ENCODE measurements at places on chromosomes 4 and X.
A peak's percentile ranks its signal among the peaks of the same experiment; 100 is the strongest.

DNA sequence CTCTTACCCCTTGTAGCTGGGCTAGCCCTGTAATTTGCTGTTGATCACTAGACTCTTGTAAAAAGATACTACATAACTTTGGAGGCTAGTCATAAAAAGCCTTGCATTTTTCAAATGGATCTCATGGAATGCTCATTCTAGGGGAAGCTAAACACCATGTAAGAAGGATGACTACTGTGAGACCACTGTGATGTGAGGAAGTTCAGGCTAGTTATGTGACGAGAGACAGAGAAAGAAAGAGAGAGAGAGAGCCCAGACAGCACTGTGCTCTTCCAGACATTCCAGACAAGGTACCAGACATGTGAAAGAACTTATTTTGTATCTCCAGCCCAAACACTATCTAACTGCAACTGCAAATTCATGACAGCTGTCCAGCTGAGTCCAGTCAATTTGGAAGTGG, 404.6 kb upstream of the PITX2 start:
- no peak for DNase-seq

DNA sequence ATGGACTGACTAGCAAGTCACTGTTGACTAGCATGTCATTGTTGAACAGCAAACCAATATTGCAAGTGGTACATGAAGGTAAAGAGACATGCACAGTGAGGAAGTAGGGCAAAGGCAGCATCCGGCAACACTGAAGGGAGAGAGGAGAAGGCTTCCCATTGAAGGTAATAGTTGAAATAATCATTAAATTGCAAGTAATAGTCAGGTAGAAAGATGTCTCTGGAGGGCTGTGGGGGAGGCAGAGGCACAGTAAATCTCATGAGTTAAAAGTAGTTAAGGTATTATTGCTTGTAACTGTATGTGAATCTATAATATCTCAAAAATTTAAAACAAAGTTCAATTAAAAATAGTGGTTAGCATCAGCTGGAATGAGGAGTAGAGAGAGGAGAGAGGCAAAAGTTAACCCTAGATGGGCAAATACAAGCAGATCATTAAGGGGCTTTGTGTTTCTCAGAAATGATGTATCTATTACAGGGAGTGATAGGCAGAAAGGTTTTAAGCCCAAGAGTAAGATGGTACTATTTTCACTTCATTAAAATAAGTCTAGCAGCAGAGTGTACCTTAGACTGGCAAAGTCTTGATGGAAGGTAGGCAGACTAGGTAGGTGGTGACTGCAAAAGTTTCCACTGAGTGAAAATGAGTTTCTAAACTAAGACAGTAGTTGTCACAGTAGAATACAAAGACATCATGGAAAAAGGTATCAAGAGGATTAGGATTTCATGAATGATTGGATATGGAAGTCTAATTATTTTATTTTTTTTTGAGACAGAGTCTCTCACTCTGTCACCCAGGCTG, 776.6 kb downstream of the RAB28 start:
- no peak for DNase-seq

DNA sequence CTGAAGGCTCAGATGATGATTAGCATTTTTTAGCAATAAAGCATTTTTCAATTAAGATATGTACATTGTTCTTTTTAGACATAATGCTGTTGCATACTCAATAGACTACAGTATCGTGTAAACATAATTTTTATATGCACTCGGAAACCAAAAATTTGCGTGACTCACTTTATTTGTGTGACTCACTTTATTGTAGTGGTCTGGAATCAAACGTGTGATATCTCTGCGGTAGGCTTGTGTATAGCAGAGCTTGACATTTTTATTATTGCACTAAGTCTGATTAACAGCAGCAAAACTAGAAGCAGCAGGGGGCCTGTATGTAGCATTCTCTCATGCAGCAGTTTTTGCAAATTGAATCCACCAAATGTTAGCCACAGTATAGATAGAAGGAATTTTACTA, 119.1 kb upstream of the PRDX4 start:
- DNase-seq = no peak

GRCh38 chr4:25441519-25442117, 64.6 kb downstream of the ANAPC4 start:
- no peak for DNase-seq

- peak; percentile 80 for DNase-seq
Measured at GRCh38 chrX:13688958-13689740, at the start of gene RAB9A. Gene RAB9A, plus strand, starts transcription at chrX:13689128. Its CDS starts 19,619 bp downstream, at chrX:13708747.

DNA sequence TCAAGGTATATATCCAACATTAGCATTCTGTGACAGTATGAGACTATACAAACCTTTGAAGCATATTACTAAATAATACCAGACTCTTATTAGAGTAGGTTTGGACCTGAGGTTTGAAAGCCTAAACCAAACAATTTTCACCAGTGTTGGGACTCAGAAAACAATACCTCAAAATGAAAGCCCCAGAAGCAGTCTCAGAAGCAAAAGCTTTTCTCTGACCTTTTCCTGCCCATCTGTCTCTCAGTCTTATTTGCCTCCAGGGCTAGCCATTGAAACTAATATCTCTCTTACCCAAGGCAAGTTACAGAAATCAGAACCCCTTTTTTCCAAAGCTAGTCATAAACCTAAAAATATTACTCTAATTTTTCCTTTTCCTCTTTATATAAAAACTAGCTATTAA, 163.3 kb downstream of the PTCHD1 start:
- no peak for DNase-seq

DNA sequence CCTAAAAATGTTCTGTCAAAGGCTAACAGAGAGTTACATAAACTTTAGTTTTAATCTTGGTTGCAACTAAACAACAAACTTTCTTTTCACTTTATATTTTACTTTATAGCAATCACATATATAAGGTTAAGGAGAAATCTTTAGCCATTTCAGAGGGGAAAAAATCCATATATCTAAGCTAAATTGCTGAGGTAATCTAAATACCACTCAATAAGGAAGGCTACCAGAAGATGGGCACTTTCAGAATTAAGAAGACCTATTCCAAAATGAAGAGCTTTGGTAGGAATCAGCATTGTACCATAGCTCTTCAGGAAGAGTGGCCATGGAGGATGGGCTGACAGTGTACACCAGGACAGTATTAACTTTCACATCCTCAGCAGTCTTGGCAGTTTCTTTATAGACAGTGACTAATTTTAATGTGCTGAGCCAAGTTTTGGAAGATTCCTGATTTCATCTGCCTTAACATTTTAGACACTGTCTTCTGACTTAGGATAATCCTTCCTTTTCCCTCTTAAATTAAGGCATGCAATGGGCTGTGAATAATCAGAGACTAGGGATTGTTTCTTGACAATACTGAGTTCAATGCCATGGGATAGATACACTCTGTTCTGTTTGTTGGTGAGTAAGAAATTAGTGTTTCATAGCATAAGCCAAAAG, 7.1 kb downstream of the FAT4 start:
- DNase-seq = no peak

GRCh38 chrX:41502004-41502403, 54.9 kb downstream of the NYX start:
- DNase-seq = no peak

DNA sequence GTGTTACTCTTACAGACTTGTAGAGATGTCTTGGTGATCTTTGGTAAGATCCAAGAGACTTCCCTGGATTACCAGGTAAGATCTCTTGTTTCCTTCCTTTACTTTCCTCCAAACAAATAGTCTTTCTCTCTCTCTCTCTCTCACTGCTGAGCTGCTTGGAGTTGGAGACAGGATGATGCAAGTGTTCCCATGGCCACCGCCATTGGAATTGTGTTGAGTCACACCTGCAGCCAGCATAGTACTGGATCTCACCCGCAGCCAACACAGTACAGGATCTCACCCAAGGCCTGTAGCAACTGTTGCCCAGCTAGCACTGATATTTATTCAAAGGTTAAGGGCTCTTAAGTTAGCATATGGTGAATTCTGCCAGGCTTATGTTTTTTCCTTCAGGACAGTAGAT, 1080.9 kb downstream of the FAT4 start:
- no peak for DNase-seq

- no peak for DNase-seq
Measured at GRCh38 chr4:68995292-68995691, 43.7 kb upstream of the UGT2A3 start.

DNA sequence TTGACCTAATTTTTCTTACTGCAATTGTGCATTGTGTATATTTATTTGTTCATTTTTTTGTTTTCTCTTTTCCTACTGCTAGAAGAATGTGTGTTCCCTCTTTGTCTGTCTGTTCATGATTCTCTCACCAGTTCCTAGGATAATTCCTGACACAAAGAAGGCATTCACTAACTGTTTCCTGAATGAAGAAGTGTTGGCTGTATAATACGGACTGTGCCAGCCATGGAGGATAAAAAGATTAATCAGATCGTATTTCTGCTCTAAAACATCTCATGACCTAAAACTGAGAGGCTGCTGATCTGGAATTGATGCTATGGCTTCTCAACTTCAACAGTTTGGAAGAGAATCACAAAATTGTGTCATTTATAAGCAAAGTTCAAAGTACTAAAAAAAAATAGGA, 563.1 kb upstream of the FRG1 start:
- DNase-seq = no peak

- DNase-seq = no peak
Measured at GRCh38 chr4:110106931-110107296, 91.5 kb downstream of the ELOVL6 start.

GRCh38 chr4:147590249-147590920, 26.8 kb upstream of the TMEM184C start:
- peak; percentile 7 for DNase-seq

GRCh38 chr4:89307446-89308160, at the start of gene GPRIN3:
Gene GPRIN3, minus strand, starts transcription at chr4:89307800. Its CDS starts 57,690 bp downstream, at chr4:89250110.
- DNase-seq = peak; percentile 45

GRCh38 chr4:98204236-98204553, 57.0 kb upstream of the RAP1GDS1 start:
- no peak for DNase-seq

GRCh38 chr4:78671903-78672815, 104.0 kb upstream of the BMP2K start:
- DNase-seq = no peak

Measured in stimulated activated CD8-positive, alpha-beta memory T cell treated with anti-CD3 and anti-CD28 coated beads, Interleukin-4, amount 100 ng/mL, for 24 hours (primary cell).